ENCODE measurements at places on chromosomes 16 and 17.
A peak's percentile ranks its signal among the peaks of the same experiment; 100 is the strongest.

- no peak for DNase-seq
Measured at GRCh38 chr16:89373355-89374110, 116.8 kb downstream of the ANKRD11 start.

- no peak for DNase-seq
Measured at GRCh38 chr17:65901394-65901793, 290.5 kb downstream of the CEP112 start.

DNA sequence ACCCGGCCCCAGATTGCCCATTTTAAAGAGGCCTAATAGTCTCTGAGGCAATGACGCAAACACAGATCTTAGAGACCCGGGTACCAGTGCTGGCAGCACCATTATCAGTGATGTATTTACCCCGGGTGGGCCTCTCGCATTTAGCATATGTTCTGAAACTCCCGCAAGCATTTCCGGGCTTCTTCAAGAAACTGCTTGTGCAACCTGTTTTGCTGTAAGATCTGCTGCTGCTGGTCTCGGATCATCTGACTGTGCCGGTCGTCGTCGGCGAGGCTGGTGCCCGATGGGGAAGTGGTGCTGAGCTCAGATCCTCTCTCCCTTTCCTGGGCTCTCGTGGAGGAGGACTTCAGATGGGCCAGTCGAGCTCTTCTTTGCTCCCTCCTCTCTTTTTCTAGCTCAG is 12.5 kb downstream of the CEP295NL start:
- DNase-seq: peak; percentile 10

DNA sequence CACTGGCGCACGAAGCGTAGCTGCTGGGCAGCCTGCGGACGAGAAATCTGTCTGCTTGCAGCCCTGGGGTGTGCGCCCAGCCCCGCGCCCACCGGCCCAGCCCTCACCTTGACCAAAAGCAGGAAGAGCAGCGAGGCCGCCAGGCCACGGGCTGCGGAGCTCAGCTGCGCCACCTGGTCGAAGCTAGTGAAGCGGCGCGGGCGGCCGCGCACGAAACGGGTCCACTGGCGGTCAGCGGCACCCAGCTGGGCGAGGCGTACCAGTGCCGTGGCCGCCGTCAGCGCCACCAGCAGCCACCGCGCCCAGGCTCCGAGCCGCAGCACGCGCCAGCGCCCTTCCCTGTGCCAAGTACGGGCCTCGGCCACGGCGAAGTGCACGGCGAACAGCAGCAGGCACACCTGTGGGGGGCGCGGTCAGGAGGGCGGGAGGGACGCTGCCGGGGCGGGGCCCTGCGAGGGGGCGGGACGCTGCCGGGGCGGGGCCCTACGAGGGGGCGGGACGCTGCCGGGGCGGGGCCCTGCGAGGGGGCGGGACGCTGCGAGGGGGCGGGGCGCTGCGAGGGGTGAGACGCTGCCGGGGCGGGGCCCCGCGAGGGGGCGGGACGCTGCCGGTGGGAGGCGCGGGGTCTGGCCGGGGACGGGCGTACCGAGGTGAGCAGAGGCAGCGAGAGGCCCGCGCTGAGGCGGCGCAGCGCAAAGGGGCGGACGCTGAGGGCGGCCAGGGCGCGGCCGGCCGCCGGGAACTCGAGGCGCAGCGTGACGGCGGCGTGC is 43.2 kb downstream of the TSC2 start:
- peak; percentile 11 for DNase-seq

GRCh38 chr17:78824240-78824639 is 16.4 kb downstream of the USP36 start:
- no peak for DNase-seq

DNA sequence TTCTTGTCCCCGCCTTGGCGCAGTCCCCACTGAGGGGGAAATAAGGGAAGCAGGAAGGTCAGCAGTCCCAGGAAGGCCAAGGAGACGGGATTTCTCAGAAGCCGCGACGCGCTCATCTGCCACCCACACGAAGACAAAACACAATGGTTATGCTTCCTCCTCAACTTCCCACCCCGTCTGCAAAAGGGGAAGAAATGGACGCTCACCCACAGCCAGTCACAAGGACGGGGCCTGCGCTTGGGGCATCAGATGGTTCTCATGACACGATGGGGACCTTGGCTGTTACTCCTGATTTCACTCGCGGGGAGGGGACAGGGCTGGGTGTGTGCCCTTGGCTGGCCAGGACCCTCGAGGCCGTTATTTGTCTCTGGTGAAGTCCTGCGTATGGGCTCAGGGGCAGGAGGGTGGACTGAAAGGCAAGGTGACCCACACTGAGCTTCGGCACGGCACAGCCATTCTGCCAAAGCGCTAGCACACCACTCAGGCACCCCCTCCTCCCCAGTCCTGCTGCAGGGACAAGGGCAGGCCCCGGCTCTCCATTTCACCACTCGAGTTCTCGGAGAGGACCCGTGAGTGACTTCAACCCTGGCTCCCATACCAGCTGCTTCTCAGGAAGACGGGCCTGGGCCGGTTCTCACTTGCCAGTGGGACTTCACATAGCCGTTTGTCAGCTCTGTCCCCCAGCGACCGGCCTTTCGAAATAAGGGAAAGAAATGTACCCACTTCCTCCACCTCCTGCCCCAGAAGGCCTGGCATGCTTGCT is 84.5 kb downstream of the ABR start:
- DNase-seq: no peak

- no peak for DNase-seq
Measured at GRCh38 chr17:73803964-73804435, 159.8 kb upstream of the SDK2 start.

GRCh38 chr17:48505788-48506187 is 25.0 kb downstream of the HOXB1 start:
- DNase-seq: peak; percentile 36
